ENCODE measurements at places on chromosomes 12 and 14.

GRCh38 chr14:54356172-54356571, 40.6 kb upstream of the CDKN3 start:
- no peak for DNase-seq

DNA sequence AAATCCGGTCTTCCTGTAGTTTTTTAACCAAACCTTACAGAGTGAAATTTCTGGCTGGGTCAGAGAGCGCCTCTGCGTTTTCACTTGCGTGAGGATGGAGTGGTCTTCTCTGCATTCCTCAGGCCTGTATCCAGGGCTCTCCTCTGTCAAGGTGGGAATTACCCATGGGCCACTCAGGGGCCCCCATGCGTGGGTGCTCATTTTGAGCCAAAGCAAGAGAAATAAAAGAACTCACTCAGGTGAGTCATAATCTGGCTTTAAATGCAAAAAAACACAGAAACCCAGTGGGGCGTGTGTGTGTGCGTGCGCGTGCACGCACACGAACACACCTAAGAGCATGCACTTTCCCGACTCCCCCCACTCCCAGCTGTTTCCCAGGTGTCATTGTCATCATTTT, 104.0 kb upstream of the PWP1 start:
- DNase-seq = no peak

- no peak for DNase-seq
Measured at GRCh38 chr12:22631863-22632463, 7.0 kb downstream of the ETNK1 start.

- DNase-seq = no peak
Measured at GRCh38 chr14:55706365-55706684, 126.3 kb downstream of the KTN1 start.

DNA sequence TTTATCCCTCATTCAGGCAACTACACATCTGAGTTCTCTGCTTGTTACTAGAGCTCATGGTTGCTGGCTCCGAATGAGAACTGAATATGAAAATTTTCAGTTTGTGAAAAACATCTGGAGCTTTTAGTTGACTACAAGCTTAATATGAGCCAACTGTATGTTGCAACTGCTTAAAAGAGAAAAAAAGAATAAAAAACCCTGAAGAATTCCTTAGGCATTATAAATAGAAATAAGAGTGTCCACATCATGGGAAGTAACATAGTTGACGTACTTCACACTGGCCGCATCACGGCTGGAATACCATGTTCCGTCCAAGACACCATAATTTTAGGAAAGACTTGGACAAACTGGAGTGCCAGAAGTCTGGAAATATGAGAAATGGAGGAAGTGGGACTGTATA, 57.9 kb downstream of the PDE3A start:
- no peak for DNase-seq

- no peak for DNase-seq
Measured at GRCh38 chr12:3253682-3254275, 176.6 kb downstream of the TSPAN9 start.

GRCh38 chr12:94560431-94561221, 89.7 kb downstream of the TMCC3 start:
- no peak for DNase-seq

DNA sequence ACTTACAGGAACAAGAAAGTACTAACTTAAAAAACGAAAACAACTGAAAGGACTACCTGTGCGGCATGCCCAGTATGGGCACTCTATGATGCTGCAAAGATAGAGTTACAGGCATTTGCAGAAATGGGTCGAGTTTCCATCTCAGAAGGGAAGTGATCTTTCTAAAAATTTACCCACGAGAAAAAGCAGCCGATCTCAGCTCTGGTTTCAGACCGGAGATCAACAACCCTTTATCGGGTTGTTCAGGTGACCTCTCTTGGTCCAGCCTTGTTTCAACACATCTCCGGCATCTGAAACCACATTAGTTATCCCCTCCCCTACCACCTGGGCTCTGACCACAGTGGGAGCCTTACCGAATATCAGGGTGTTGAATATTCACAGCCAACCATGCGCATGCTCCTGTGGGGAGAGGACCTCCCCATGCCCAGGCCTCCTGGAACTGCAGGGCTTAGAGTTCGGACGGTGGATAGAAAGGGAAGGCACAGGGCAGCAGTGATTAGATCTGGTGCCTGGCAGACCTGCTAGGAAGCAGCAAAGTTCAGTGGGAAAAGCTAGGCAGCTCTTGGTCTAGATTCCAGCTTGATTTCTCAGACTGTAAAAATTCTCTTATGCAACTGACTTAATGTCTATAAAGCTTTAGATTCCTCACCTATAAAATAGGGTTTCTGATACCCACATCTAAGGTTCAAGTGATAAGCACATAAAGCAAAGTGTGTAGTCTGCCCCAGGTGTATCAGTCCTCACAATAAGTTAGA, 906.0 kb downstream of the VRK1 start:
- no peak for DNase-seq

DNA sequence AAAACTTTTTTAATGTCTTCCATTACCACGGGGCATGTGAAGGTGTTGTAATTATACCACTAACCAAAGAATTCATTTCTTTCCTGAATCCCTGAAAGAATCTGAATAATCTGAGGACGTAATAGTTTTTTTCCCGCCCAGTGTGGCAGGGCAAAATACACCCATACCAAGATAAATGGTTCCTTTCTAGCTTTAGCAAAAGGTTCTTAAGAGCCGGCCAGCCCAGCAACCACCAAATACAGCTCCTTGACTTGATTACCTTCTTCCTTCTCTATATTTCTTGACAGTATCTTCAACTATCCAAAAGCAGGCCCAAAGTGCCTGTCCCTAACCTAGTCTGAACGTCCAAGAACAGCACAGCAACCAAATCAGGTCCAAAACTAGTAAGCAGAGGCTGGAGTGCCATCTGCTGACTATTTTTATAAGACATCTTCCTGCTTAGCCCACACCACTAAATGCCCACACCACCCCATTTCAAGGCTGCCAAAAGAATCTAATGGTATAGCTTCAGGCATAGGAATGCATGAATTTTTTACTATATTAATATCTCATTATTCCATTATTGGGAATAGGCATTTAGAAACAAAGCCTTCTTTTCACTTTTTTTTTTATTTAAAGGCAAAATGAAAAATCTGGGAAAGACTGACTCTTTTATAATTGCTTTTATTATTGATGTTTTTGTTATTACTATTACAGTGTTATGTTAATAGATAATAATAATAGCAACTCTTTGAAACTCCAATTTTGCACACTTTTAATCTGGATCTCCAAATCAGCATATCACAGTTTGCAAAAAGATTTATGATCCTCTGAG, 524.4 kb downstream of the MED13L start:
- DNase-seq = no peak

DNA sequence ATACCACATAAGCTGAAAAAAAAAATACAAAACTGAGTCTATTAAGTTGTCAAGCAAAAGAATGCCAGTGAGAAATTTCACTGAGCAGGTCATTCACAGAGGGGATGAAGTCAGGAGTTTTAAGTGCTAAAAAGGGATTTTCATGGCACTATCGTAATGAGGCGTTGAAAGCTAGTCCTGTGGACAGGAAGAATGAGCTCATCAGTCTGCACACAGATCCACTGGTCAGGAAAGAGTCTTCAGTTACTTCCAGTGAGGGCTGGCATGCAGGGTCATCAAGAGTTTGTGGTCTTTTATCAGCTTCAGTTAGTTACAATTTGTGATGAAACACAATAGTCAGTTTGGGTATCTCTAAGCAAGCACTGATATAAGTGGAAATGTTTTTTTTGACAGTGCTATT, 88.1 kb upstream of the WSCD2 start:
- DNase-seq = no peak

DNA sequence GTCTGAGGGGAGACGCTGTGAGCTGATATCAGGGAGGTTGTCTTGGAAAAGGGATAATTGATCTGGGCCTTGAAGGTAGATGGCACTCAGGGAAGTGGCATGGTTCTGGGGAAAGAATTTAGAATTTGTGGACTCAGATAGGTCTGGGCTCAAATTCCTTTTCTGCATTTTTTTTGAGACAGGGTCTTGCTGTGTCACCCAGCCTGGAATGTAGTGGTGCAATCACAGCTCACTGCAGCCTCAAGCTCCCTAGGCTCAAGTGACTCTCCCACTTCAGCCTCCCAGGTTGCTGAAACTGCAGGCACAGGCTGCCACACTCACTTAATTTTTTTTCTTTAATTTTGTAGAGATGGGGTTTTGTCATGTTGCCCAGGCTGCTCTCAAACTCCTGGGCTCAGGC, 98.1 kb upstream of the NCOR2 start:
- DNase-seq = no peak

DNA sequence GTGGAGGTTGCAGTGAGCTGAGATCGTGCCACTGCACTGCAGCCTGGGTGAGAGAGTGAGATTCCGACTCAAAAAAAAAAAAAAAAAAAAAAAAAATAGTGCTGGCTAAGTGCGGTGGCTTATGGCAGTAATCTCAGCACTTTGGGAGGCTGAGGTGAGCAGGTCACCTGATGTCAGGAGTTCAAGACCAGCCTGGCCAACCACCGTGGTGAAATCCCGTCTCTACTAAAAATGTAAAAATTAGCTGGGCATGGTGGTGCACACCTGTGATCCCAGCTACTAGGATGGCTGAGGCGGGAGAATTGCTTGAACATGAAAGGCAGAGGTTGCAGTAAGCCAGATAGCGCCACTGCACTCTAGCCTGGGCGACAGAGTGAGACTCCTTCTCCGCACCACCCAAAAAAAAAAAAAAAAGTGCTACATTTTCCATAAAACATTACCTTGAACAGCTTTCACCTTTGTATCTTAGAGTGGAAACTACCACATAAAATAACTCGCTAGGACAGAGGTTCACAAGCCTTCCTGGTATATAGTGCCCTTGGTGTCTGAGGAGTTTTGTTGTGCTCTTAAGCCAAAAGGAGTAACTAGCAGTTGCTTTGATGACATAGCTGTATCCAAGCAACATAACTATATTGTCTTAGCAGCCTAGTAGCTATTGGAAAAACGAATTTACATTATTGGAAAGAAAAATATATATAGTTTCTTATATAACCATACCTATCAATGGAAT, 11.1 kb downstream of the PTGES3 start:
- no peak for DNase-seq

GRCh38 chr14:42918615-42919014, 1311.9 kb downstream of the LRFN5 start:
- no peak for DNase-seq

DNA sequence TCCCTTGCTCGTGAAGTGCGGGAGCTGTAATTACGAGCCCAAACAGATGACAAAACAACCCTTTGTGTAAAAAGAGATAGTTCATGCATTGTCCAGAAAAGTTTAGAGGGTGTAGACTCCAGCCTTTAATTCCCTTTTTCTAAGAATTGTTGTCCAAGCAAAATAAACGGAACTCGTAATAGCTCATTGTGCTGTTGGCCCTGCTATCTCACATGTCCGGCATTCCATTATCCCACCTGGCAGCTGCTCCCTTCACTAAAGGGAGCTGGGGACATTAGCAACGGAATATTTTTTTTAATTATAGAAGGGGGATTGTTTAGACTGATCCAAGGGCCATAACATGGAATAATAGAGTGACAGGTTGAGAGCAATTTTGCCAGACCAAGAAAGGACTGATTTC, 277.5 kb upstream of the TBX3 start:
- DNase-seq = no peak

All from activated CD8-positive, alpha-beta memory T cell treated with anti-CD3 and anti-CD28 coated beads for 24 hours (primary cell).